ENCODE measurements at places on chromosomes 16 and 17.

DNA sequence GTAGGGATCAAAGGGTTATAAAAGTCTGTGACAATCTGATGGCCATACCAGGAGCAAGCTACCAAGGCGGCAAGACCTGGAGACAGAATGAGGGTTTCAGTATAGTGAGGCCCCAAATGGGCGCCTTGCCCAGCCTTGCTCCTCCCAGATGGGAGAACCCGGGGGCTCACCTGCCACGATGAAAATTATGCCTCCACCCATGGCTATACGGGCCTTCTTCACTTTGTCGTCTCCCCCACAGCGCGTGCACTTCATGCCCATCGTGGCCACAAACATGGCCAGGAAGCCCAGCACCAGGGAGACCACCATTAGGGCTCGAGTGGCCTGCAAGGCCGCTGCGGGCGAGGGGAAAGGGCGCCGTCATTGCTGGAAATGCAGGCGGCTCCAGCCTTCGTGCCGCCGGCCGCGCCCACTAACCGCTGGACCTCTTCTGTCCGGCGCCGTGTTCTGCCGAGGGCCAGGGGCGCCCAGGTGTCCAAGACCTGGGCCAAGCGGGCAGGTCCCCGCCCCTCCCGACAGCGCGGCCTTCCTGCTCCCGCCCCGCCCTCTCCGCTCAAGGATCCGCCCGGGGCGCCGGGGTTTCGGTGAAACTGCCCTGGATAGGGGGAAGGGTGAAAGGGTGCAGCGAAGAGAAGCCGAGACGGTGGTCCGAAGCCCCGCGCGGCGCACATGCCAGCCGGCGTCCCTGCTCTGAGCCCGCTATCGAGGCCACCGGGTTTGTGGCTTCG lies 1.5 kb downstream of the CLDN7 start:
- no peak for DNase-seq

DNA sequence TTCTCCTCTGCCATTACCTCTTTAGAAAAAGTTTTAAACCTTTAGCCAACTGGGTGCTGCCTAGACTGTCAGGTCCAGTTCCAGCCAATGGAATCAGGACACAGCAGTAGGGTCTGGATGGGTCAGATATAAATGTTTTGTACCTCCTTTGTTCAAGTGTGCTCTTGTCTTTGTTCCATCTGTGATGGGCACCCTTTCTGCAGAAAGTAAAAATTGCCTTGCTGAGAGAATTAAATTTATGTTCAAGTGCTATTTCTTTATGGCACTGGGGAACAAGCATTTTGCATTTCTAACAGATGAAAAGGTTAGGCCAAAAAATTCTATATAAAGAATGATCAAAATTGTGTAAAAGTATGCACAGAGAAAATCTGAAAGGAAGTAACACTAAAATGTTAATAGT lies 5.2 kb upstream of the HP start:
- DNase-seq, result no peak

GRCh38 chr17:35543856-35544255 lies 6.4 kb upstream of the SLFN12L start:
- DNase-seq, result no peak

DNA sequence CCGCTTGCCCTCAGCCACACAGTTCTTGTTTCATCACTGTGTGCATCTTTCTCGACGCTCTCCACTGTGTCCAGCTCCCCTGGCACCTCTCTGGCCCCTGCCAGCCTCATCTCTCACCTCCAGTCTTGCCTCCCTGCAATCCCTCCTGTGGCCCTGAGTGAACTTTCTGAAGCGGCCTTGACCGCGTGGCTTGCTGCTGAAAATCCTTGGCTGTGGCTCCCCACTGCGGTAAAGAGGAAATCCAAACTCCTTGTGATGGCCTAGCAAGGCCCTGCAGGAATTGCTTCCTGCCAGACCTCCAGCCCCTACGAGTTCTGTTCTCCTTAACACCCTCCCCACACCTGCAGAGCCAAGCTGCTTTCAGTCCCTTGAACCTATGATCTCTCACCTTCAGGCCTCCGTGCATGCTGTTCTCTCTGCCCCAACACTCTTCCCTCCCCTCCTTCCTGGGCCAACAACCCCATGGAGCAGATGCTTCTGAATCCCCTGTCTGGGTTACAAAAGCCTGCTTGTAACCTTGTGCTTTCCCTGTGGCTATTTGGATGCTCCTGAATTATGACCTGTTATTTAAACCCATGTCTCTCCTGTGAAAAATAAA lies 33.6 kb upstream of the BRD7 start:
- no peak for DNase-seq

DNA sequence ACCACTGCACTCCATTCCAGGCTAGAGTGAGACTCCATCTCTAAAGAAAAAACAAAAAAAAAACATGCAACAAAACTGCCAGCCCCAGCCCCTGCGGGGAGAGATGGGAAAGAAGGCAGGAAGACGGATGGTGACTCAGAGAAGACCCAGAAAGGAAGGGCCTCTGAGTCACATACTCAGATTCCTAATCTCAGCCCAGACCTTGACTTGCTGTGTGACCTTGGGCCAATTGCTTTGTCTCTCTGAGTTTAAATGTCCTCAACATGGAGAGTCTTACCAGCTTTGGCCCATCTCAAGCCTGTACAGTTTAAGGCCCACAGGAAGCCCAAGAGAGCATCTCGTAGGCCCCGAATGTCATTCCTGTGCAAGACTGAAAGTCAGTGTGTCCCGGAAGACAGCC lies 86.5 kb upstream of the LHX1 start:
- no peak for DNase-seq

DNA sequence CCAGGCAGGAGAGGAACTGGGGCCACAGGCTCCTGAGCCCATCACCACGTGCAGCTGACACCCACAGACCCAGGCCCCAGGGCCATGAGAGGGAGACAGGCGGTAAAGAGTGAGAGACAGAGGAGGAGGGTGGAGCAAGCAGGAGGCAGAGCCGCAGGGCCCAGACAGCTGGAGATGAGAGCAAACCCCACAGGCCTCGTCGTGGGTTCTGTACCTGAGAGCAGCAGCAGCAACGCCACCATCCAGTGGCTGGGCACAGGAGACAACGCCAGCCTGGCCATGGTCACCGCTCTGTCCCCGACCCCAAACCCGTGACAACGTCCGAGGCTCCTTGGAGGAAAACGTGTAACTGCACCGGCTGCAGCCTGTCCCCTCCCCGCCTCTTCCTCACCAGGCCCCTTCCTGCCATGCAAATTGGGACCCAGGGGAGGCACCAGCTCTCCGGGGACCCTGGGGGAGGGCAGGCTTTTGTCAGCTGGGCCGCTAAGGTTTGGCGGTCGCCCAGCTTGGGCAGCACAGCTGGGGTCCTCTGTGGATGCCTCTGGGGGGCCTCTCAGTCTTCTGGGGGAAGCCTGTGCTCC lies at the start of gene CD79B:
Gene CD79B (minus strand): TSS at position 351 of the 581 bp plus-strand sequence. CDS start 70 bp downstream, at position 281.
- peak; percentile 84 for DNase-seq

GRCh38 chr17:46025510-46026165 lies 26.6 kb downstream of the STH start:
- DNase-seq, result no peak

GRCh38 chr17:19448341-19449268 lies 37.6 kb downstream of the RNF112 start:
- DNase-seq, result no peak

DNA sequence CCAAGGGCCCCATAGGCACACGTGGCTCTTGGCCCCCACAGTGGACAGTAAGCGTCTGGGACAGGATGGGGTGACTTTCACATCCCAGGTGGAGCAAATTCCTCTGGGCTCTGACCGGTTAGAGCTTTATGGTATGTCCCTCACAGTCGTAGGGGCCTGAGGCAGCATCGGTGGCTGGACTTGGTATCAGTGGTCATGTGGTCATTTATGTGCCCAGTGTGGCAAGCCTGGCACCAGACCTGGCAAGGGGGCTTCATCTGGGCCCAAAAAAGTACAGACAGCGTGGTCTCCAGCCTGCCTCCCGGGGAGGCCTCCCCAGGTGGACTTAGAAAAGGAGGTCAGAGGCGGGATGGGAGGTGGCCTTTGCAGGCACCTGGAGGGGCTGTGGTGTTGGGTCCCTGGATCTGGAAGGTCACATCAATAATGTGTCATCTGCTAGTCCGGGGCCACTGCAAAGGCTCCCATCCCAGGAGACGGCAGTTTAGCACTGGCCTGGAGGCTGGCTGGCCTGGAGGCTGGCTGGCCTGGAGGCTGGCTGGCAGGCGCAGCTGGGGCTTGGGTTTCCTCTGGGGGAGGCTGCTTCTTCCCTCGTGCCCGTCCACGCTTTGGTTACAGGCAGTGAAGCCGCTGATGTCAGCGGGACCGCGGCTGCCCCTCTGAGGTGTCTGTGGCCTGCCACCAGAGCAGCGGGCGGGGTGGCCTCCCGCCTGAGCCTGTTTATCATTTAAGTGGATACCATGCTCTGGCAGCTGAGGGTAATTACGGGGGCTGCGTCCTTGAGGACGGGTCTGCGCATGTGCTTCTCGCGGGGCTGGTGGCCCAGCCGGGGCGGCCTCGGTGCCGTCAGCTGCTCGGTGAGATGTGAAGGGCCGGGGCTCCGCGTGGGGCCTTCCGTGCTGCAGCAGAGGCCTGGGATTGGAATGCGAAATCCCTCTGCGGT lies 20.7 kb upstream of the CBX4 start:
- DNase-seq, result no peak

GRCh38 chr17:59837308-59838051 lies 55.3 kb downstream of the TUBD1 start:
- no peak for DNase-seq

GRCh38 chr17:16879686-16880085 lies 92.2 kb downstream of the TNFRSF13B start:
- no peak for DNase-seq

DNA sequence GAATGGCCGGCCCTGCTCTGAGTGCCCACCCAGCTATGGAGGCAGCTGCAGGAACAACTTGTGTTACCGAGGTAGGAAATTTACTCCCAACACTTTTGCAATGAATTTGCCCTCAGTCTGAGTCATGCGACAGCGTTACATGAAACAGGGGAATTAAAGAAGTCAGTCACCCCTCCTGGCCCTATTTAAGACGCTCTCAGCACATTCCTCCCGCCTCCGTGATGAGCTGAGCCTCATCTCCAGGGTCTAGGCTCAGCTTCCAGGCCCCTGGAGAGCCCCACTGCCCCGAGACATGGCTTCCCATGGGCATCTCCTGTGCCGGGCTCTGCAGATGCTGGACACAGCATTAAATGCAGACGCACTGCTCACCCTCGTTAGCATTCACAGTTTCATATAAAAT lies 35.0 kb downstream of the CRISPLD2 start:
- no peak for DNase-seq

DNA sequence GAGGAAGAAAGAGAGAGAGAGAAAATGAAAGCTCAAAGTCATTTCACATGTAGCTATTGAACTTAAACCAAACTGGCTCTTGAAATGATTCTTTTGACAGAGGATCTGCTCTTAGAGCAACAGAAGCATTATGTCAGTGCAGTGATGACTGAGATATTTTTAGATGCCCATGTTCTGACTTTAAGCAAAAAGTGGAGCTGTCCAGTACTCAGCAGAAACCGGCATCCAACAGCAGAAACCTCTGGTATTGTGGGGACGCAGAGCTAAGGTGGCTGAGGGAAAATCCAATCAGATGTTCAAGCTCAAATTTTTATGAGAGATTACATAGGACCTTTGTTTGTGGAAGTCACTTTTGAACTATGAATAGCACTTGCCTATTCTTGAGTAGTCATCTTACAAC lies 69.8 kb upstream of the ANKFN1 start:
- DNase-seq, result no peak

DNA sequence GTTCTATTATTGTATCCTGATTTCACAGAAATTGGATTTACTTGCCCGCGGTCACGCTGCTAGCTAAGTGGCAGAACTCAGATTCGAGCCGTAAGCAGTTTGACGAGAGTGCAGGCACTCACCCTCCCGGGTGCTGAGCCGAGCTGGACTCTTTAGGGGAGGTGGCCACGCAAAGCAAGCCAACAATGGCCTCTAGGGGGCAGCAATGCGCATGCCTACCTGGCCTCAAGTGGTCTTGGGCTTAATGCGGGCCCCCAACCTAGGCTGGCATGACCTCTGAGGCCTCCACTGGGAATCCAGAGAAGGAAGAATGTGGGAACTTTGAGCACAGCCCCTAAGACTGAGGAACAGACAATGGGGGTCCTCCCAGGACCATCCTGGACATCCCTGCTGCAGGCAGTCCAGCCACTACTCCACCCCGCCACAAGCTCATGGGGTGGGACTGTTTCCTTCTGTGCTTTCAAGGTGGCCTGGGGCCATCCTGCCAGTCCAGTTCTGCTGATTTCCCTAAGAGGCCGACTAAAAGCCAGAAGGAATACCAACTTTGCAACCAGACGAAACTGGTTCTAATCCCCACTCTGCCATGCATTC lies 276.5 kb downstream of the XYLT1 start:
- DNase-seq, result peak; percentile 11

GRCh38 chr17:3817851-3818605 lies 17.0 kb upstream of the ITGAE start:
- no peak for DNase-seq

DNA sequence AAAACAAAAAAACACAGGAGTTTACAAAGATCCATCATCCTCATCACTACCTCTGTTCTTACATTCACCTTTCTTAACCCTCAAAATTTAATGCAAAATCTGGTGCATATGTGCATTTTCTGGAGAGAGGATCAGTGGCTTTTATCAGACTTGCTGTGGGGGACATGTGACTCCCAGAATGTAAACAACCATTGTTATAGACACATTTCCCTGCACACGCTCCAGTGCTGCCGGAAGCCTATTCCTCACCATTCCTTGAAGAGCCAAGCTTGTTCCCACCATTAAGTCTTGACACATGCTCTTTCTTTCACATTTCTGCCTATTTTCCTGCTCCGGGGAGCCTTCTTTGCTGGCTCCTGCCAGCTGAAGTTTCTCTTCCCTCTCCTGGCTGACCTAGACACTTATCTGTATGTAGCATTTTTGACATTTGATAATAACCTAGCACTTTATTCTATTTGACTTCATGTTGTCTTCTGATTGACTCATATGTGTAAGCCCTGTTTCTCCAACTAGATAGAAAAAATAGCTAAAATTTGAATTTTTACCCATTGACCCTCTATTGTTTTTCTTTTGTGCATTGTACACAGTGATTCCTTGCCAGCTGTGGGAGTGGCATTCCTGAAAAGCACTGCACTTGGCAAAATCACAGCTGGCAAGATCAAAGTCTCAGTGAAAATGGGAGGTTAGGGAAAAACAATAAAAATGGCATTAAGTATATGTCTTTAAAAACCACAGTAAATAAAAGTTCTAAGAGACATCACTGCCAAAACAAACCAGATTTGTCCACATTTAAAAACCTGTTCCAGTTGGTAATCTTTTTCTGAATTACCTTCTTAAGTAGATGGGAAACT lies 76.8 kb upstream of the CIBAR2 start:
- DNase-seq, result no peak

- peak; percentile 42 for DNase-seq
Observed at GRCh38 chr16:48156790-48157209, 1.0 kb upstream of the ABCC12 start.

- DNase-seq, result no peak
Observed at GRCh38 chr17:60348616-60349015, 43.3 kb downstream of the USP32 start.
